ENCODE measurements at places on chromosomes 12 and 14. TPM values are rescaled to one million over a fixed set of nuclear protein-coding genes. Genes with fewer than 3 reads are reported as not detected.

OR4K14 gene
- not detected for total RNA-seq

RNF41 gene
- 24.3 TPM for total RNA-seq

BIN2 gene
- total RNA-seq: 0.17 TPM

ATG101 gene
- total RNA-seq: 97.4 TPM

KRT77 gene
- total RNA-seq: not detected

CPNE6 gene
- total RNA-seq: 0.16 TPM

Measured in A549 treated with GW870086 at 1 μM for 4 hours (cell line).